ENCODE measurements at places on chromosomes 11 and 22.

DNA sequence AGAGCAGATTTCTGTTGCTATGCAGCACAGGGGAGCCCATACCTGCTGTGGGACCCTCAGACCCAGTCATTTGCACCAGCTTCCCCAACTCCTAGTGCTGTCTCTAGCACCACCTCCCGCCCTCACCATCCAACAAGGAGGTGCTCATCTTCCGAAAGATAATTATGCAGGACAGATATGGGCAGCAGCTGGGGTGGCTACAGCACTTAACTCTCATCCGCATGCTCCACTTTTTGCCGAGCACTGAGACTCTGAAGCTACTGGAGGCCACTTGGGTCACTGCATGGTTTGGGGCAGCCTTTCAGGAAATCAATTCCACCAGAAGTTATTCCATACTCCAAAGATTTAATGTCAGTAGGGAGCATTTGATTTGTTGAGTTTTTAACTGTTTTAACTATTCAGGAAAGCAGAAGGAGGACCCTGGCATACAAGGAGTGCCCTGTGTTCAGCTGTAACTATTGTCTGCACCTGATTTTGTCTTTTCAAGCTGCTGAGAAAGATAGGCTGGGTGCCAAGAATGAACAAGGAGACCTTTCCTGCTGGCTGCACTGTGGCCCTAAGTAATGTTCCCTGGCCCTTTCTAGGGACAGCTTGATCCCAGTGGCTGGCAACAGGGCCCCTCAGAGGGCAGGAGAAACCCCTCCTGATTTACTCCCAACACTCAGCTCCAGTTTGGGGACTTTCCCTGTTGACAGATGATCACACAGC is 67.3 kb upstream of the CSNK2A3 start:
- no peak for DNase-seq

DNA sequence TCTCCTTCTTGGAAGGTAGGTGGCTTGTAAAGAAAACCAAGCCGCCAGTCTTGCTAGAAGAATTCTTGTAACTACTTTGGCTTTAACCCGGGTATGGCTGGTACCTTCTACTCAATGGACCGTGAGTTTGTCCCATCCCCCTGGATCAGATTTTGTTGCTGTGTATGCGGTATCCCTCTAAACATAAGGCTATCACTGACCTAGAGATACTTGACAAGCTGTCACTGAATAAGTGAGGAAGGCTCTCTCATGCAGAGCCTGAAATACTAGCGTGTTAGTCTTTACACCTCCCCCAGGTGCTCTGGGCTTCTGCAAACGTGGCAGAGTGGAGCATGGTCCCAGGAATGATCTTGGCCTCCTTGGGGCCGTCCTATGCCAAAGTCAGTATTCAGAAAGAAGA is 34.5 kb downstream of the GLB1L2 start:
- no peak for DNase-seq

DNA sequence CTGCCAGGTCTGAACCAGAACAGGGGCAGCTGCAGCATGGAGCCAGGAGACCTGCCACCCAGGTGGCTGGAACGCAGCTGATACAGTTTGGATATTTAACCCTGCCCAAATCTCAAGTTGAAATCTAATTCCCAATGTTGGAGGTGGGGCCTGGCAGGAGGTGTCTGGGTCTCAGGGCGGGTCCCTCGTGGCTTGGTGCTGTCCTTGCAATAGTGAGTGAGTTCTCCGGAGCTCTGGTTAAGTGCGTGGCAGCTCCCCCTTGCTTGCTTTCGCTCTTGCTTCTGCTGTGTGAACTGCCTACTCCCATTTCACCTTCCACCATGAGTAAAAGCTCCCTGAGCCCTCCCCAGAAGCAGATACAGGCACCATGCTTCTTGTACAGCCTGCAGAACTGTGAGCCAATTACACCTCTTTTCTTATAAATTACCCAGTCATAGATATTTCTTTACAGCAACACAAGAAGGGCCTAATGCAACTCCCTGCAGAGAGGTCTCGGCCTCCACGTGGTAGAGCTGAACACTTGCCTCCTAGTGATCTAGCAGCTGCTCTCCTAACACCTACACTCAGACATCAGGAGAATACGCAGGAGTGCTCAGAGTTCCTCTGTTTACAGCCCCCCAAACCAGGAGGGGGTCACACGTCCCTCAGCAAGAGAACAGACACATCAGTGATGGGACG is 203.7 kb downstream of the CTTN start:
- no peak for DNase-seq

GRCh38 chr22:49189871-49190270 is 637.8 kb downstream of the BRD1 start:
- DNase-seq, result no peak

DNA sequence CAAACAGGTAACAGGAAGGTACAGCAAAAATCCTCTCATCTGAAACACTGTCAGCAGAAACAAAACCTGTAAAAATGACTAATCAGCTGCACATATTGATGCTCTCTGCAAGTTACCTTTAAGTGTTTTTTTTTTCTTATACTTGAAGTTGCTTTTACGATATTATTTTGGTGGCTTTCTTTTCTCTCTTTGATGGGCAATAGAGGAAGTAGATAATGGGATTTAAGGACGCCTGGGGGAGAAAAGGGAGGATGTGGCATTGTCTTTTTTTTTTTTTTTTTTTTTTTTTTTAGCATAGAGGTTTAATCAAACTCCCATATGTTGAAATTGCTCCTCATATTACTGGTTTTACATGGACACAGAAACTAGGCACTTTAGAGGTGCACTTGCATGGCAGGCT is 11.4 kb upstream of the ADSL start:
- DNase-seq, result no peak

- no peak for DNase-seq
Measured at GRCh38 chr22:46947516-46948257, 185.2 kb downstream of the TBC1D22A start.

DNA sequence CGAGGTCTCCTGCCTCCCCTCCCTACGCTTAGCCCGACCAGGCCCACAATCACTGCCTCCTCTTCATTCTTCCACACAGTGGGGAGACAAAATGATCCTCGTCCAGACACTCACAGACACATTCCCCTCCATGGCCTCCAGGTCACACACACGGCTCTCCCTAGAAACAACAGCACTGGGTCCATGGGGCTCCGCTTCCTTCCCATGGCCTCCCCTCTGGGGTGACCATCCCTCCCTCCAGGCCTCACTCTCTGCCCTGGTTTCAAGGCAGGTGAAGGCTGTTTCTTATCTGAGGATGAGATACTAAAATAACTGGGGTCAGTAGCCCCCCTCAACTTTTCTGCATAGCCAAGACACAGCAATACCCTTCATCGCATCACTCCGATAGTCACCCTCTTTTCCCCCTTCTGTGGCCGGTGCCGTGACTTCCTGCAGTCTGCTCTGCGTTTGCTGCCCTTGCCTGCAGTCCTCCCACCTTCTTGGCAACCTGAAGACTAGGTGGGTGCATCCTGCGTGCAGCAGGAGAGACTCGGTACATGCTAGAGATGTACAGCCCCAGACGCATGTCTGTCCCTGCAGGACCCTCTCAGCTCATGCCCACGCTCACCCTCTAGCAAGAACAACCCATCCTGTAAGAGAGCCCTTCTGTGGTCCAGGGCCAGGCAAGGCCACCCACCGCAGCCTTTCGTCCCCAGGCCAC is 55.8 kb downstream of the CD6 start:
- DNase-seq, result no peak

DNA sequence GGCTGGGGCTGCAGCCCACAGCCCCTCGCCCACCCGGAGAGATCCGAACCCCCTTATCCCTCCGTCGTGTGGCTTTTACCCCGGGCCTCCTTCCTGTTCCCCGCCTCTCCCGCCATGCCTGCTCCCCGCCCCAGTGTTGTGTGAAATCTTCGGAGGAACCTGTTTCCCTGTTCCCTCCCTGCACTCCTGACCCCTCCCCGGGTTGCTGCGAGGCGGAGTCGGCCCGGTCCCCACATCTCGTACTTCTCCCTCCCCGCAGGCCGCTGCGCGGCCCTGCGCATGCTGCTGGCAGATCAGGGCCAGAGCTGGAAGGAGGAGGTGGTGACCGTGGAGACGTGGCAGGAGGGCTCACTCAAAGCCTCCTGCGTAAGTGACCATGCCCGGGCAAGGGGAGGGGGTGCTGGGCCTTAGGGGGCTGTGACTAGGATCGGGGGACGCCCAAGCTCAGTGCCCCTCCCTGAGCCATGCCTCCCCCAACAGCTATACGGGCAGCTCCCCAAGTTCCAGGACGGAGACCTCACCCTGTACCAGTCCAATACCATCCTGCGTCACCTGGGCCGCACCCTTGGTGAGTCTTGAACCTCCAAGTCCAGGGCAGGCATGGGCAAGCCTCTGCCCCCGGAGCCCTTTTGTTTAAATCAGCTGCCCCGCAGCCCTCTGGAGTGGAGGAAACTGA is 731 bp downstream of the GSTP1 start:
- DNase-seq, result no peak

- peak; percentile 68 for DNase-seq
Measured at GRCh38 chr22:19122143-19122751, at the start of gene DGCR2. Gene DGCR2, minus strand, starts transcription at chr22:19122412. Its CDS starts 206 bp downstream, at chr22:19122206.

DNA sequence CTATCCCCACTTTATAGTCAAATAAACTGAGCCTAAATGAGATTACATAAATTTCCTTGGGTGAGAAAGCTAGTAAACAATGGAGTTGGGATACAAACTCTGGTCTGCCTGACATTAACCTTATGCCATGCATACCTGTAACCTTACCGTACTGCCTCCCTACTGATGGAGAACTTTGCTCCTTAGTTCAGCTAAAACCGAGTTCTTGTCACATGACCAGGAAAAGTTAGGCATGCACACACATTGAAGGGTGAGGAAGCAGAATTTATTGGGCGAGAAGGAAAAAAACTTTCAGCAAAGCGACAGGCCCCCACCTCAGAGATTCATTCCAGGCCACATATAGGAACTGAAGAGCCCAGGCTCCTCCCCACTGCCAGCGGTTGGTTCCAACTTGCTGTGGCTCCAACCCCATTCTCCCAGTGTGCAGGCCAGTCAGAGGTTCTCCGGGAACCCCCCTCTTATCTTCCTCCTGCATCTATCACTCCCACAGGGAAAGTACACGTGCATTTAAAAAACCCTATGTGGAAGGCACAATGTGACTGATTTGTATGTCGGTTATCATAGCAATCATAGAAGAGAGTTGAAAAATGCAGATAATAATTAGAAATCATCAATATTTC is 3.2 kb upstream of the PIWIL4 start:
- DNase-seq, result no peak

DNA sequence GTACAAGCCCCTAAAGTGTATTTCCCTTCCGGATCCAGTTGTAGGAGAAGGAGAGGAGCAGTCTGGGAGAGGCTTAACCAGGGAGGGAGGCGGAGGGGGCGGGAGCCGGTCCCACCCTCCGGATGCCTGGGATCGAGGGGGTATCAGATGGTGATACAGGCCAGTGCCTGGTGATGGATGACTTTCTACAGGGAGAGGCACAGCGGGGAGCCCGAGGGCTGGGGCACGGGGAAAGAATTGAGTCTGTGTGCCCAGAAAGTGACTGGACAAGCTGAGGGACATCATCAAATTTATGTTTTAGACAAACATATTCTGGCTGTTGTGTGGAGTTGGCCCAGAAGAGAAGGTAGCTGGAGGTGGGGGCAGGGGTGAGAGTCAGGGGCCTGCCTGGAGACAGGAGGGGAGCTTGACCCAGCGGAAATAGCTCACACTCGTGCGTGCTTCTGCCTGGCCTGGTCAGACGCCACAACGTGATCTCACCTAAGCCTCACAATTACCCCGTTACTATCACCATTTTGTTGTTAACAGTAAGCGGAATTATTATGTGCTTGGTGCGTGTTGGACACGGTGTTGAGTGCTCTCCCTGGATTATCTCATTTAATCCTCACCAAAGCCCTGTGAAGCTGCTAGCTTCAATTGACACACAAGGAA is 42.4 kb downstream of the AMPD3 start:
- no peak for DNase-seq

GRCh38 chr11:29293825-29294224 is 723.0 kb downstream of the KCNA4 start:
- DNase-seq, result no peak

DNA sequence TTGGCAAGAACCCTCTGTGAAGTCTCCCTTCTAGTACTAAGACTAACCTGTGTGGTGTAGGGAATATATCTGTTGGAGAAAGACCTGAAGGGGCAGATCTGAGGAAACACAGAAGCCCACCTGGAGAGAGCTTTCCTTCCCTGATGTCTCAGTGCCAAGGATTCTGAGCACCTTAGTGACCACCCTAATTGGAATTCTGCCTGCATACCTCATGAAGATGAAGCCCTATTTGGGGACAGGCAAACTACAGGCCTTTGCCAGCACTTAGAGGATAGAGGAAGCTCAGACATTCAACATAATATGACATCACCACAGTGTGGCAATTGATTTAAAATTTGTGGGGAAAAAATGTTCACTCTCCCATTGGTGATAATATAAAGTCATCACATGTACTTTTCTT is 766.2 kb upstream of the KIRREL3 start:
- no peak for DNase-seq

- DNase-seq, result no peak
Measured at GRCh38 chr11:133133050-133133449, 399.3 kb downstream of the OPCML start.

DNA sequence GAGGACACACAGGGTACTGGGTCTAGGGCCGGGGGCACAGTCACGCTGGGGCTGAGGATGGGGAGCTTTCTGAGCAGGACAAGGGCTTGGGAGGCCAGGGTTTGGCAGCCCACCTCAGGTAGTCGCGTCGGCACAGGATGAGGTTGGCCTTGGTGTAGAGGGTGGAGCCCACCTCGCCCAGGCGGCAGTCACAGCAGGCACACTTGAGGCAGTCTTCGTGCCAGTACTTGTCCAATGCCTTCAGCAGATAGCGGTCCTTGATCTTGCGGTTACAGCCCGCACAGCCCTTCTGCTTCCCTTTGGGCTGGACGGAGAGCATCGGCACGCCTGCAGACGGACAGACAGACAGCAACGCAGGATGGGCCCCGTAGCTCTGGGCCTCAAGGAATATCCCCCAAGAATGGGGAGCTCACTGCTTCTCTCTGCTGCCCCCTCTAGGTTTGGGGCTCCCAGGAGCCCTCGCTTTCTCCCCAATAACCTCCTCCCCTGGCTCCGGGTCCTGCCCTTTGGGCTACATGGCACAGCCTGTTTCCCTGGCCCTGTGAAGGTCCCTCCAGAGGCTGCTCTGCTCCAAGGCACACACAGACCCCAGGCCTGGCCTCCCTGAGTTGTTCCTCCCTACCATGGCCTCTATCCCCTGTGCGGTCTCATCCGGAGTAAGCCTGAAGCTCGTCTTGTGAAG is 33.4 kb downstream of the LMO1 start:
- DNase-seq, result no peak

DNA sequence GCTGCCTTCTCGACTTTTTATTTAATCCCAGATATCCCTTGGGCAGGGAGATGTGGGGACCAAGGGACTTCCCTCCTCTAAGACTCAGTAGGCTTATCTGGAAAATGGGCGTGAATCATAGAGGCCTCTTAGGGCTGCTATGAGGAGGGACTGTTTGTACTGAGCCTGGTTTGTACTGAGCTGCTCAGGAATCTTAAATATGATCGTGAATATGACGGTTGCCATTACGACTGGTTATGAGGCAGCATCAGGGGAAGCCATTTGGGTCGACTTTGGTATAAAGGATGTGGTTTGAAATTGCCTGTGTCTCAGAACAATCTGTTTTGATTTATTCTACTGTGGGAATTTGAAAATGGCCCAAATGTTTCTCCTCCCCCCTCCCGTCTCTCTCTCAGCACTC is 20.6 kb downstream of the TSPAN18 start:
- DNase-seq, result no peak

Measured in NCI-H226 (cell line).